ENCODE measurements at places on chromosomes 3 and 15.

- DNase-seq: no peak
Measured at GRCh38 chr3:26104851-26105251, 315.0 kb downstream of the OXSM start.

DNA sequence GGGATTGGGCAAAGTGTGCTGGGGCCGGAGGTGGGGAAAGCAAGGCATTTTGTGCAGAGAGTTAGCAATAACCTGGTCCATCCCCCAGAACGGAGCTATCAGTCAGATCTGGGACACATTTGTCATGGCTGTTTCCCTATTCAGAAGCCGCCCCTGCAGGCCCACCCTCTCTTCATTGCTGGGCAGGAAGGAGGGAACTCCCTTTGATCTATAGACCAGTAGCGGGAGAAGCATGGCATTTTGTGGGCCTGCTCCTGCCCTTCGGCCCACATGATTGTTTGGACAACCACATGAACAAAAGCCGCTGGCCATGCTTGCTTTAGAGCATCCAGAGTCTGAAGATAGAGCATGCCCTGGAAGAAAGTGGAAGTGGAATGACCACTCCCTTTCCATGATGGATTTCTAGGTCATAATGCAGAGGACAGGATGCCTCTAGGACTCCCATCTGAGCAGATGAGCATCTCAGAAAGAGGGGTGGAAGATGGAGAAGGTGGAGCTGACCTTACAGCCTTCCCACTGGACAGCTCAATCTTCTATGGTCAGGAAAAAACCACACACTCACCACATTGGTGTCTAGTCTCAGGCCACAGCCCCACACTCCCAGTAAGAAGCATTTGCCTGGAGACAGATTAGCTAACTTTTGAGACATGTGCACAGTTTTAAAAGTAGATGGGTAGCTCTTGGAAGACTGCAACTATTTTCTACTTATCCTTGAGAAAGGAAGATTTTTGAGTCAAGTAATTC is 11.9 kb upstream of the LRTM1 start:
- no peak for DNase-seq

DNA sequence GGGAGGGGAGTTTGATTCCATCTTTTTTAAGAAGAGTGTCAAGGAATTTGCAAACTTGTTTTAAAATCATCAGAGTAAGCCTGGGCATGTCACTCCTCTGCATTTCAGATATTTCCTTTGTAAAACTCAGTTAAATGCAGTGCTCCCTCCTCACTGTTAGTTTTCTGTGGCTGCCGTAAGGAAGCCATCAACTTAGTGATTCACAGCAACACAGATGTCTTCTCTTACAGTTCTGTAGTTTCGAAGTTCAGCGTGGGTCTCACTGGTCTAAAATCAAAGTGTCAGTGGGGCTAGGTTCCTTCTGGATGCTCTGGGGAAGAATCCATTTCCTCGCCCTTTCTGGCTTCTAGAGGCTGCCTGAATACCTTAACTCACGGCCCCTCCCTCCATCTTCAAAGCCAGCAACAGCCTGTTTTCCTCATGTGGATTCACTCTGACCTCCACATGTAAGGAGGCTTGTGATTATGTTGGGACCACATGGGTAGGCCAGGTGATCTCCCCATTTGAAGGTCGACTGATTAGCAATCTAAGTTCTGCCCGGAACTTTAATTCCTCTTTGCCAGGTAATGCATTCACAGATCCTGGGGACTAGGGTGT is 12.4 kb downstream of the ISG20 start:
- no peak for DNase-seq

DNA sequence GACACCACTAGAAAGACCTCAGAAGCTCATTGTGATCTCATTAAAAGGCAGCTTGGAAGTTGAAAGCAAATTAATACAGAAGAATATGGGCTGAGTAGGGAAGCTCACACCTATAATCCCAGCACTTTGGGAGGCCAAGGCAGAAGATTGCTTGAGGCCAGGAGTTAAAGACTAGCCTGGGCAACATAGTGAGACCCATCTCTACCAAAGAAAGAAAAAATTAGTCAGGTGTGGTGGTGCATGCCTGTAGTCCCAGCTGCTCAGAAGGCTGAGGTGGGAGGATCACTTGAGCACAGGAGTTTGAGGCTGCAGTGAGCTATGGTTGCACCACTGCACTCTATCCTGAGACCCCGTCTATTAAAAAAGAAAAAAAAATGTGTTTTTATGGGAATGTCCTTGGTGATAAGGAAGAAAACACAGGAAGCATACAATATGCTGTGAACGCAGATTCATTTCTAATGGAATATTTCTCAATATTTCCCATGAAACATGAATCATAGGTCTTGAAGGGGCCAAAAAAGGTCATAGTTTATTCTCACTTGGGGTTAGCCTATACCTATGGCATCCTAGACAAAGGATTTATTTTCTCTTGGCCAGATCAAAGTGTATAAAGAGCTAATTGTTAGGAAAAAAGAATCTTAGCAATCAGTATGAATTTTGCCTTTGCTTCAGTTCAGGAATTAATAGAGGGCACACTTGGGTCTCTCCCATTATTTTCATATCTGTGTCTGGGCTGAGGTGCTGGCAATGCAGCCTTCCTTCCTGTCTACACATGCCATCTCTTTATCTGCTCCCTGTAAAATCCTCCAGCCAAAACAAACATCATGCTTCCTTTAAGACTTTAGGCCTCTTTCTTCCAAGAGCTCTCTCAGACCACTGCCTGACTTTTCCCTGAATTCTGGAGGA is 98.2 kb downstream of the FNDC3B start:
- no peak for DNase-seq

DNA sequence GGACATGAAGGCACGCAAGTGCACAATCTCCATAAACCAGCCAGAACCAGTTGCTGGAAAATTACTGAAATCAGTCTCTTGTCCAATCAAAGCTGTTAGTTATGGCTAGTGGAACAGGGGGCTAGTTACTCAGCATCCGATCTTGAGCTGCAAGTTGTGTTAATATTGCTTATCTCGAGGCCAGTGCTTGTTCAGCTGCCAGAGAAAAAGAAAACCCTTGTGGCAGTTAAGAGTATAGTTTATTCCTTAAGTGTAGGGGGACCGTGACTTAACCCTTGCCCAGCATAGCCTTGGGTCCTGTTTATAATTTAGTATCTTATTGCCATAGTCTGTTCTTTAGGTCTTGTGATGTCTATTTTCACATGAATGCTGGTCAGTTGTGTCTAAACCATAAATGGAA is 268.5 kb downstream of the CD47 start:
- DNase-seq: no peak

DNA sequence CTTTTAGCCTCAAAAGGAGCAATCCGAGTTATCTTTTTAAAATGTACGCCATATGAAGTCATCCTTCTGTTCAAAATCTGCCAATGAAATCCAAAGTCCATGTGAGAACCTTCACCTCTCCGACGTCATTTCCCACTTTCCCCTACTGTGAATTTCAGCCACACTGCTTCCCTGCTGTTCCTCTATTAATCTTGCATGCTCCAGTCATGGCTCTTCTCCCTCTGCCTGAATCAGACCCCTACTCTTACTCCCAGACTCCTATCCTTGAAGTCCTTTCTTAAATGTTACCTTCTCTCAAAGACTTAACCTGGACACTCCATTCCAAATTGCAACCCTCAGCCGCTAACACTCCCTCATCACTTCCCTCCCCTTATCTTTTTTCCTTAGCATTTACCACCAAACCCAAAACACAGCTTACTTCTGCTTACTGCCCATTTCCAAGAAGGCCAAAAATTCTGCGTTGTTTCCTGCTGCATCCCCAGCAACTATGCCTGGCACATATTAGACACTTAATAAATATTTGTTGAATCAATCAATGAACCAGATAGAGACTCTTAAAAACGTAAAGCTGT is 1.2 kb downstream of the NKIRAS1 start:
- DNase-seq: no peak

- no peak for DNase-seq
Measured at GRCh38 chr15:62326460-62327011, 161.5 kb upstream of the C2CD4B start.

DNA sequence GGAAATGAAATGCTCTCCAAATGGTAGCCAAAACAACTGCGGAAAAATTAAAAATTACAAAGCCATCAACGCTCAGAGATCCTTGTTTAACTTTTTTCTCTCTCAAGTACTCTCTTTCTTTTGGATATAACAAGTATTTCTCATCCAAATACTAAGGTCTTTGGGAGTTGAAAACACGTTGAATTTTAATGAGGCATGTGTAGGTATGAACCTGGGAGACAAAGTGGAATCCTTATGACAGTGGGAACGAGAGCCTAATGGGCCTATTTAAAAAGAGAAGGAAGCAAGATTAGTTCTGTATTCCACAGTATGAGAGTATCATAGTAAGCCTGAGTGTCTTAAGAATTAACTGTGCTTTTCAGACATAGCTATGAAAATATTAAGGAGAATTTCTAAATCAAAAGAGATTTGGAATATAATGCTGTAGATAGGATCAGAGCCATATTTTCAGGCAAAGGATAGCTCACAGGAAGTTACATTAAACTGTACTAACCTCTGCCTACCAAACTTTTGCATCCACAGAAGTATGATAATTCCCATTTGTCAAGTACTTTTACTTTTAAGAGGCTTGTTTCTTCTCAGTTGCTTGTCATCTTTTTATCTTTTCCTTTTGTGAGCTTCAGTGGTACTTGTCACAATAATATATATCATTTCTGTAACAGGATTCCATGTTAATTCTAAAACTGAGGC is 759 bp downstream of the CD96 start:
- no peak for DNase-seq

DNA sequence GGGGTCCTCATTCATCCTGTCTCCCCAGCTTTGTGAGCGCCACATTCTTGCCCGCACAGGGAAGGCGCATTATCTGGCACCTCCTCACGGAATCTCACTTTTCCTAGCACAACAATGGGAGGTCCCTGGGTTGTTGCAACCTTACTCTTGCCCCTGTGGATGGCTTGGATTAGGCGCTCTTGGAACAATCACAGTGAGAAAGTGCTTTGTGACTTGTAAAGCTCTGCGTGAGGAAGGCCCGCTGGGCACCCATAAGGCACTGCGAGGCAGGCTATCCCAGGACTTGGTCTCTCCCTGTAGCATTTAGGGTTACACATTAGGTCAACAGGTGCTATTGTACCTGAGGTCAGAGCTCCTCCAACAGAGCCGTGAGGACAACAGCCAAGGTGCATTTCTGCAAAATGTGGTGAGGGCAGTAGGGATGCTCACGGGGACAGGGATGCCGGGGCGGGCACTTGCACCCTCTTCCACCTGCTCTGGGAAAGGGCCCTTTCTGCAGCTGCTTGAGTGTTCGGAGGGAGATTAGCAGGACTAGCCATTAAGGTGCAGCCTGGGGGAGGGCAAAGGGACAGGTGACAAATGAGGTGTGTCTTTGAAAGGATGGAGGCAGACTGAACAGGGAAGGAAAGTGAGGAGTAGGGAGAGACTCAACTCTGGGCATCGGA is 13.9 kb upstream of the LRRC15 start:
- no peak for DNase-seq

Measured in SW 1271 (cell line).